ENCODE measurements at places on chromosomes 3 and 15.

DNA sequence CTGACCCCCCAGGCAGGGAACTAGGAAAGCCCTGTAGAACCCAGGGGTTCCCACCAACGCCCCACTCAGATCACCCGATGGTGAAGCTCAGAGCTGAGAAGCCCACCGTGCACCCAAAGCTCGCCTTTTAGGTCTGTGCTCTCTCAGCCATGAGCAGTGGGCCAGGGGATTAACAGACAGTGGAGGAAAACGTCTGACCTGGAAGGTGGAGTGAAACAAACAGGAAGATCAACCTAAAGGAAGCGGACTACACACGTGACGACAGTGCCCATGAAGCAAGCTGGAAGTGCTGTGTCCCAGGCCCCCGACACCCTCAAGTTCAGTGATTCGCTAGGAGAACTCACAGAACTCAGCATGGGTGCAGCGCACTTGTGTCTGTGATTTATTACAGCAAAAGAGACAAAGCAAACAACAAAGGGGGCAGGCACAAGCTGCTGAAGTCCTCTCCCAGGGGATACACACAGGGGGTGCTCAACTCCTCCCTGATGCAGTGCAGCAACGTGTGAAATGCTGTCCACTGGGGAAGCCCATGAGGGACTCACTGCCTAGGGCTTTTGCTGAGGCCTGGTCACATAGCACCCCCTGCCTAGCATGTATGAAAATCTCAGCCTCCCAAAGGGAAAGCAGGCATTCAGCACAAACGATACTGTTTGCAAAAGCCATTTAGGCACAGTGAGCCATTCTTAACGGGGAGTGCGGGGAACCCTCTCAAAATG is 43.5 kb downstream of the CFAP92 start:
- DNase-seq = no peak

- DNase-seq = no peak
Measured at GRCh38 chr3:169250000-169250399, 413.5 kb downstream of the MECOM start.

DNA sequence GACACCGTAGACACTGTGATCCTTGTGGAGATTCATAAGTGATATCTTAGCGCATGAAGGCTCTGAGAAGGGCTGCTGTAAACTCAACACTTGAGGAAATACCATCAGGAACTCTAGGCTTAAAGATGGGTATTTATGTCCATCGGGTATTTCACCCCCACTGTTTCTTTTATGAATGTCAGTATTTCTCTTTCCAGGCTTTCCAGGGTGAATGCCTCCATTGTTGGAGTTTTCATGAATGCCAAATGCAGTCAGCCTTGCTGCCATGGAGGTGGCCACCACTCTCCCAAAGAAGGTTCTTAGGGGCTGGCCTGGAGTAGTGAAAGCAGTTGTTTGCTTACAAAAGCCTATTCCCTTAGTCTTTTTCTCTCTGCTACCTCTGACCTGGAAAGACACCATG is 259.2 kb downstream of the SLCO3A1 start:
- no peak for DNase-seq

GRCh38 chr15:92810418-92811138 is 89.5 kb upstream of the CHD2 start:
- DNase-seq = peak; percentile 84

- DNase-seq = no peak
Measured at GRCh38 chr15:101795455-101795854, 7.9 kb upstream of the OR4F6 start.

DNA sequence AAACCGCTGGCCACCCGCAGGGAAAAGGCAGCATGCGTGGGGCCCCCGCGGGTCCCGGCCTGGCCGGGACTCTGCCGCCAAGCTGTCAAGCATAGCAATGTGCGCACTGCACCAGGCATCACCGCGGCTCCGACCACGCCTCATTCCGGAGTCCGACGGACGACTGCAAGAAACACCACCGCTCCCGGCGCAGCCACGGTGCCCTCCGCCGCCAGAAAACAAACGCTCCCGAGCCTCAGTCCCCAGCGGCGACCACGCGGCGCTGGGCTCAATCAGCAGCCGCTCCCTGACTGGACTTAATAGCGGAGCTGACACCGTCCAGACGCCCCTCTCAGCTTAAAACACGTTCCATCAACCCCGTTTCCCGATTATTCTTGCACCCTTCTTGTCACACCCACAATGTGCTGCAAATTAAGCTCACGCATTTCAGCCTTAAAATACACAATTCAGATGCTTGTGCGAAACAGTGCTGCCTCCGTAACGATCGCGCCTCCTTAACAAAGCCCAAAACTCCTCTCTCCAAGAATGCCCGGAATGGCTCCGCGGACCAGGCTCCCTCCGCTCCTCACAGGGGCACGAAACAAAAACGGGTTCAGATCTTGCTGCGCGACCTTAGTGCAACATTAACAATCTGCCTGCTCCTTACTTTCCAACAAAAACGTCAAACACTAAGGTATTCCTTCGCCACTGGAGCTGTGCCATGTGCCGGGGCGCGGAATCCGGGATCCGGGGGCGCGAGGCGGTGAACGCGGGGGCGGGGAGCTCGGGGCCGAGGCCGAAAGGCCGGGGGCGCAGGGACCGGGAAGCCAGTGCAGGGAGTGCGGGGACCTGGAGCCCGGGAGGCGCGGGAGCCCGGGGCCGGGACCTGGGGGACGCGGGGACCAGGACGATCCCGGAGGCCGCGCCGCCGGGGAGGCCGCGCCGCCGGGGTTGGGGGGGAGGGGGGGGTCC is 655 bp downstream of the CYFIP1 start:
- DNase-seq = peak; percentile 57

DNA sequence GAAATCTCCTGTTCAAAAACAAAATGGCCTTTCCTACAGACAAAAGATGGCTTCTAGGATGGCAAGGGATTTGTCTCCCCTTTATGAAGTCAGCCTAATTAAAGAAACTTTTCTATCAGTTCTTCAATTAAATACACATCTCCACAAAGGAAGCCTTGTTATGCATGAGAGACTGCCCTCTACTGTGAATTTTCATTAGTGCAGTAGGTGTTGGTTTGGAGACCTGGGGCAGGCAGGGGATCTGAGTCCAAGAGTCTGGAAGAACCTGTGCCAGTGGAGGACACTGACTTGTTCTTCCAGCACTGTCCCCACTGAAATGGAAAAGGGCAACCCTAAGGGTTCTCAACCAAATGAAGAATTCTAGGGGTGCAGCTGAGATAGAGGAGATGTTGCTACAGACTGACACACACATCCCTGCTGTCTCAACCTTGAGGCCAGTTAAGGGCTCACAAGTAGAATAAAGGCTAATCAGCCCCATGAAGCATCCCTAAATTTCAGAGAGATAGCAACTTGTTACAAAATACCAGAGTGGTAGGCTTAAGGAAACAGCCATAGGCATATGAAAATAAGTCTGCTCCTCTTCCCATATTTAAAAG is 174.0 kb upstream of the PRICKLE2 start:
- no peak for DNase-seq

- no peak for DNase-seq
Measured at GRCh38 chr15:47485419-47485818, 231.9 kb upstream of the SEMA6D start.

DNA sequence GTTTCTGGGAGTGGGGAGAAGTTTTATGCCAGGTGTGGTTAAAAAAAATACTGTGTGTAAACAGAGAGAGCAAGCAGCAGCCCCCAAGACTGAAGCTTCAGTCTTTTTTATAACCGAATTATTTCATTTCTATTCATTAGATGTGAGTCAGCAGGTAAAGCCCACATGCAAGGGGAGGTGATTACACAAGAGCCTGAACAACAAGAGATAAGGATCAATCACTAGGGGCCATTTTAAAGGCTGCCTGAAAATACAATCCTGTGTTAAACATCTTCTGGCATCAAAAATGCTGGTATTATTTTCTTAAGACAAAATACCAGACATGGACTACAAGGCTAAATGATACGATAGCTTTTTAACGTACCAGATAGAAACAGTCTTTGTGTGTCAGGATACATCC is 217.3 kb downstream of the SUCLG2 start:
- no peak for DNase-seq

DNA sequence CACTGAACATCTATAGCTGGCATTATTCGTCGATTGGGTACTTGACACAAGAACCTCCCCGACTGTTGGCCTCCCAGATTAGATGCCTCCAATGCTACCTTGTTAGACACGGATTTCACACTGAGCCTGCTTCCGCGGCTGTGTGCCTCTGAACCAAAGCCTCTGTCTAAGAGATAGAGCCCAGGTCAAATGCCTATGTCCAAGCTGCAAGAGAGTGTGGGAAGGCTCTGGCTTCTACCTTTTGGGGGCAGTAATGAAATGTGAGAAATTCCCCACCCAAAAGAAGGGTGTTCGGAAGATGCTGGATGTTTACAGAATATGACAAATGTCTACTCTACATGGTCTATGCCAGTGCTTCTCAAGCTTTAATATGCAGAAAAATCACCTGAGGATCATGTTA is 2.0 kb upstream of the RPUSD2 start:
- DNase-seq = no peak

GRCh38 chr3:137202941-137203340 is 245.2 kb downstream of the IL20RB start:
- no peak for DNase-seq

DNA sequence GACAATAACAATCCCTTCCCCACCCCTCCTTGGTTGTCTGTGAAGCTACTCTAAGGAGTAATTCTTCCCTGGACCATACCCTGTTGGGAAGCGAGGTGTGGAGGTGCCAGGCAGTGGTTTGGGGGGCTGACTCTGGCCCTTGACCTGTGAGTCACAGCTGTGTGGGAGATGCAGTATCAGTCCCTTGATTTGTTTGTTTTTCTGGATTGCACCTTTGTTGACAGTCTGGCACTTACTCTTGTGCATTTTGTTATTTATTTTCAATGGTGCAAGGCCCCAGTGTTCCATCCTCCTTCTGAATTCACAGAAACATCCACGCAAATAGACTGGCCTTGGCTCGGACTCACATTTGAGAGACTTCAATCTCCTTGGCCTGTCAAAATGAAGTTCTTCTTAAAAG is 29.7 kb downstream of the TMEM45A start:
- DNase-seq = no peak

Data from tibial artery (tissue), 4 donors.